ENCODE measurements at places on chromosomes 2 and 18.

GRCh38 chr2:170715062-170715931, at the start of gene SP5:
Gene SP5, plus strand, starts transcription at chr2:170715337. Its CDS starts 176 bp downstream, at chr2:170715513.
- peak; percentile 22 for DNase-seq

DNA sequence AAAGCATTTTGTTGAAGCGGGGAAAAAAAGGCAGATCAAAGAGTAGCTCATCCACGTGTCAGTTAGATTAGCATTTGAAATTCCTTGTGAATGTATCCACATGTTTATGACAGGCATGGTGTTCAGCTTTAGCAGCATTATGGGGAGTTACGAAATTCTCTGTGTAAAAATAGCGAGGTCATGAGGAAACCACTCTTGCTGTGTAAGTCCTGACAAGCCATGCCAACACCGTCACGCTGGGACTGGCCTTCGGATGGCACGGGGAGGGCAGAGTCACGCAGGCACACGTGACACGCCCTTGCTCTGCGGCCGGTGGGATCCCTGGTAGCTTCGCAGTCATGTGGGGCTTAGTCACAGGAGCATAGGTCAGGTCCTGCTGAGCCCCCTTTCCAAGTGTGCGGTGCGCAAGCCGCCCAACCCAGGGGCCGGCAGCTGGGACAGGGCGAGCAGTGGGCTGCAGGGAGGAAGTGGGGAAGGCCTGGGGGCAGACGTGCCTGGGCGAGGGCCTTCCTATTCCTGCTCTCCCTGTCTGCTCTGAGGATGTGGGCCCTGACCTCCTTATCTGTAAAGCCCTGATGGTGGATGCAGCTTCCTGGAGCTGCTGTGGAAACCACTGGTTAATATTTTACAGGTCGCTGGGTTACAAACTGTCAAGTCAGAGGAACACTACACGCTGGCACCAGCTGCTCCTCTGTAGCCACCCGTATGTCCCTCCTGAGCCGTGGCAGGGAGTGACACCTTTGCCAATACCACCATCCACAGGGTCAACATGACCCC, 18.0 kb downstream of the MBP start:
- DNase-seq = no peak

GRCh38 chr2:76867854-76868253, 654.3 kb downstream of the LRRTM4 start:
- DNase-seq = no peak

- DNase-seq = no peak
Measured at GRCh38 chr18:23138471-23138870, 3.2 kb downstream of the CABLES1 start.

- DNase-seq = no peak
Measured at GRCh38 chr2:148650881-148651280, 6.3 kb downstream of the EPC2 start.

GRCh38 chr2:28377195-28377816, 15.4 kb upstream of the FOSL2 start:
- DNase-seq = no peak

- DNase-seq = no peak
Measured at GRCh38 chr2:32064021-32064601, 755 bp downstream of the SPAST start.

DNA sequence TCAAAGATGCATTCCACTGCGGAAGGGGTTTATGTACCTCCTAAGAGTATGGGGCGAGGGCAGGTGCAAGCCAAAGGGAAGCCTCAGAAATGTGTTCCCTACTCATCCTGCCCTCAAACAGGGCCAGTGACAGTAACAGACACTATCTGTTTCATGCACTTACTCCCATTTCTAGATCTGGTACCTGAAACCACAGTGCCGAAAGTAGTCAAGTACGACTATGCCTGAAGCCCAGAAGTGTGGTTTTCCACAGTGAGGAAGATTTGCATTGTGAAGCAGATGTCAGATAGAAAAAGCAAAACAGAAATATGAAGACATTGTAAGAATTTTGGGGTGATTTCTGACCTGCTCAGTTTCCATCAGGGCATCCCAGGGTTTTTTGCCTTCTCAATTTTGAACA, 748.7 kb downstream of the RNF144A start:
- DNase-seq = no peak

- no peak for DNase-seq
Measured at GRCh38 chr2:191635333-191636234, 42.4 kb upstream of the NABP1 start.

GRCh38 chr18:24497031-24497754, 36.8 kb downstream of the HRH4 start:
- no peak for DNase-seq

GRCh38 chr18:10935588-10935987, 213.8 kb downstream of the PIEZO2 start:
- no peak for DNase-seq

- DNase-seq = no peak
Measured at GRCh38 chr18:12023375-12023774, 42.1 kb downstream of the IMPA2 start.
